AG10803 (cell line): ENCODE measurements at places on chromosomes 4 and X.
A peak's percentile ranks its signal among the peaks of the same experiment; 100 is the strongest.

- peak; percentile 73 for DNase-seq
These were observed 15.0 kb upstream of the CD99L2 start for GRCh38 chrX:150913511-150913910.

- DNase-seq = no peak
These were observed 22.6 kb downstream of the L1CAM start for GRCh38 chrX:153863251-153863991.

DNA sequence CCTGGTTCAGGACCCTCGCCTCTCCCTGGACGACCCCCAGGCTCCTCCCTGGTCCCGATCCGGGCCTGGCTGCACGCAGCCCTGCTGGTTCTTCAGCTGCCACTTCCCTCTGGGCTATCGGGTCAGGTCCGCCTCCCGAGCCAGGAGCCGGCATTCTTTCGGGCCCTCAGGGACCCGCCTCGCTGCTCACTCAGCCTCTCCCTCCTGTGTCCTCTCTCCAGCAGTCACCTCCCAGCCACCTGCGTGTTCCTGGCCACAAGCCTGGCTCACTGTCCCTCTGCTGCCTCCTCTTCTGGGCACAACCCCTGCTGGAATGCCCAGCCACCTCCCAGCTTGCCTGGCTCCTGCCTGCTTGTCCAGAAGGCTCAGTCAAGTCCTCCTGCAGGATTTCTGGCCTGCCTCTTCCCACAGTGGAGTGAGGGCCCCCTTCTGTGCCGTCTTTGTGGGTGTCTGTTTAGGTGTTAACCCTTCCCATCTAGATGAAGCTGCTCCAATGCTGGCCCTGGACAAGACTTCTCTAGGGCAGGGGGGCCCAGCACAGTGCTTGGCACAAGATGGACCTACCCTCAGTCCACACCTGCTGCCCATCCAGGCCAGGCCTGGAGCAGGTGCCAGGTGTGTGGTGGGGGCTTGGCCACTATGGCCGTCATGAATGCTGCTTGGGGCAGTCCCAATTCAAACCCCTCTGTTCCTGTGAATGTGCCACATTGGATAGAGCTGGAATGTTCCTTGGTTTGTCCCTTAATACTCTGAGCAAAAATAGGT lies 2.2 kb downstream of the WFS1 start:
- peak; percentile 9 for DNase-seq

DNA sequence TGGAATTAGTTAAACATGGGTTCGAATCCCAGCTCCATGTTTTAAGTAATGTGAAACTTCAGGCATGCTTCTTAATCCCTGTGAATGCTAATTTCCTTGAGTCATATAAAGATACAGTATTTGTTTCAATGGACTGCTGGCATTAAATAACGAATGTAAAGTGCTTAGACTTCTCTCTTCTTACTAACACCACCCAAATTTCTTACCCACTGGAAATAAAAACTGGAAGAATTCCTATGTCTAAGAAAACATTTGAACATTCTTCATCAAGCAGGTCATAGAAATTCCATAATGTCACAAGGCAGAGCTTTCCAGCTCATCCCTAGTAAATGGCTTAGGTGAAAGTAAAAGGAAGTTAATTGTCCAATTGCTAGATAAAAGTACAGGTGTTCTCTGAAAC lies 172.5 kb downstream of the ANK2 start:
- DNase-seq = peak; percentile 46

DNA sequence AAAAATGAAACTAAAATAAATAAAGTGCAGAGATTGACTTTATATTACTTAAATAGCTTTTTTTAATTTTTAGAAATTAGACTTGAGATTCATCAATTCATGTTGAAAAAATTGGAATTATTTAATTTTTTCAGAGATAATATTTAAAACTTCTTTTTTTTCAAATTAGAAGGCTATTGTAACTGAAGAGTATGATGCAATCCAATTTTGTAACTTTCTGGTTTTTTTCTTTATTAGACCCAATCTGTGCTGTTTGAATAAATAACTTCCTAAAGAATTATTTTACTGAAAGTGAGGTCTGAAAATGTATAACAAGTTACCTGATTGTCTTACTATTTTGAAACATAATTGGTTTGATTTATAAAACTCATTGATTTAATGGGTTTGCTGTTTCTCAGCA lies 200.9 kb downstream of the MAD2L1 start:
- DNase-seq = no peak
